M059J (cell line): ENCODE measurements at places on chromosomes 6 and 20. TPM values are rescaled to one million over a fixed set of nuclear protein-coding genes. Genes with fewer than 3 reads are reported as not detected.
A peak's percentile ranks its signal among the peaks of the same experiment; 100 is the strongest.

The LAMA2 gene
- 1.5 and 3.8 TPM in 2 replicates for total RNA-seq

GRCh38 chr6:54614499-54615195 lies 231.9 kb upstream of the FAM83B start:
- DNase-seq = no peak

The METTL24 gene
- total RNA-seq = not detected in 2 replicates

GRCh38 chr20:8000796-8001195 lies 18.8 kb downstream of the TMX4 start:
- DNase-seq = no peak

DNA sequence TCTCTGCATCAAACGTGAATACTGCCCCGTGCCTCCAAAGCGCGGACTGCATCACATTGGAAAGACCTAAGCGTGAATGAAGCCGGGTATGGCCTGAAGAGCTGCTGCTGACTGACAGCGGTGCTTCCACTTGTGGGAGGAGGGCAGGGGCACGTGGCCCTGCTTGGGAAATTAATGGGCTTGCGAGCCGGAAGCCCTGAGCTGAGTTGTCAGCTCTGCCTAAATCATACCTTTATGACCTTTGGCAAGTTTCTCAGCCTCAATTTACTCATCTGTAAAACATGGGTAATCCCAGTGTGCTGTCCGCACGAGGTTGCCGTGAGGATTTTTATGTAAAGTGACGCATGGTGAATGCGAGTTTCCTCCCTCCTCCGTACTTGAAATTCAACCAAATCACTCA lies 67.0 kb upstream of the FOXQ1 start:
- DNase-seq = no peak

DNA sequence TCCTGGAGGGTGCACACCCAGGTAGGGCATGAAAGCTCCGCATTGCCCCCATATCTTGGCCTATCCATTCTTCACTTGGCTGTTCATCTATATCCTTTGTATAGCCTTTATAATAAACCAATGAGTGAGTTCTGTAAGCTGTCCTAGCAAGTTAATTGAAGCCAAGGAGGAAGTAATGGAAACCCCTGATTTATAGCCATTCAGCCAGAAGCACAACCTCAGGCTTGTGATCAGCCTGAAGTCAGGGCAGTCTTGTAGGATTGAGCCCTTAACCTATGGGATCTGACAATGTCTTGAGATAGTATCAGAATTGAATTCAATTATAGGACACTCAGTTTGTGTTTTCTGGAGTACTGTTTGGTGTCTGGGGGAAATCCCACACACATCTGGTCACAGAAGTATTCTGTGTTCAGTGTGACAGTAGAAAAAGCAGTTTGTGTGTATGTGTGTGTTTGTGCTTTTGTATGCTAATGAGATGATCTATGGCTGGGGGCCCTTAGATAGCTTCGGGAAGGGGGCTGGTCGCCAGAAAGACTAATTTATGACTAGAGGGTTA lies 5.7 kb downstream of the NT5E start:
- DNase-seq = no peak

GRCh38 chr6:41352907-41353306 lies 17.5 kb downstream of the NCR2 start:
- no peak for DNase-seq

DNA sequence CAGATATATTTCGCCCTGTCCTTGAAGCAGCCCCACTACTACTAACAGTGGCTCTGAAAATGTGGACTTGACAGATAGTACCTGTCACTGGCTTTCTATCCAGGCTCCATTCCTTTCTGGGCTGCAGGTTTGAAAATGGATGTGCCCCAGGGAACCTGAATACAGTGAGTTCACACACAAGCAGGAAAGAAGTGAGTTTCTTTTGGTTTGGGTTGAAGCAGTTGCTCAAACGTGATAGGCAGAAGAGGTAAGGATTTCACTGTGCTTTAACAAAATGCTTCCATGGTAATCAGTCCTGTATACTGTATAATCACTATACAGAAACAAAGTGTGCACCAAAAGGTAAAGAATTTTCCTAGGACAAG lies 382.9 kb downstream of the PRKN start:
- DNase-seq = no peak

GRCh38 chr6:68704485-68704884 lies 69.4 kb downstream of the ADGRB3 start:
- no peak for DNase-seq

The IRF4 gene
- 0.02 TPM in 1 of 2 replicates, not detected in the other for total RNA-seq

- peak; percentile 66 for DNase-seq
These were observed 91.1 kb downstream of the DST start for GRCh38 chr6:56551409-56552120.

The DACT2 gene
- not detected in 2 replicates for total RNA-seq

GRCh38 chr20:55778796-55779195 lies 226.5 kb downstream of the CBLN4 start:
- DNase-seq = no peak

- DNase-seq = no peak
These were observed 10.3 kb downstream of the SLC2A4RG start for GRCh38 chr20:63749597-63750508.

- DNase-seq = no peak
These were observed 159.0 kb downstream of the TRMT11 start for GRCh38 chr6:126145351-126145750.

The CGA gene
- total RNA-seq = 22.8 and 26.6 TPM in 2 replicates
